ENCODE measurements at places on chromosomes 6 and 20. TPM values are rescaled to one million over a fixed set of nuclear protein-coding genes. Genes with fewer than 3 reads are reported as not detected.

The STXBP5 gene
- total RNA-seq = 17.1 TPM

The CEP85L gene
- 10.2 TPM for total RNA-seq

The KHDC1 gene
- total RNA-seq = 7.1 TPM

The FHL5 gene
- not detected for total RNA-seq

The LY6G5C gene
- total RNA-seq = 2.0 TPM

The BCAS1 gene
- total RNA-seq = not detected

The PPIL6 gene
- 2.7 TPM for total RNA-seq

The NTSR1 gene
- 0.09 TPM for total RNA-seq

The SAMD3 gene
- total RNA-seq = 45.5 TPM

The PDYN gene
- 0.65 TPM for total RNA-seq

The ALDH5A1 gene
- total RNA-seq = 9.6 TPM

The C20orf141 gene
- total RNA-seq = not detected

The COL19A1 gene
- total RNA-seq = 0.19 TPM

The PRND gene
- total RNA-seq = 1.8 TPM

The DEFB116 gene
- not detected for total RNA-seq

The FRMD1 gene
- total RNA-seq = not detected

The NKX2-4 gene
- total RNA-seq = not detected

The C20orf96 gene
- total RNA-seq = 19.8 TPM

The SSTR4 gene
- 0.40 TPM for total RNA-seq

The EPHA7 gene
- total RNA-seq = 3.3 TPM

The LGSN gene
- total RNA-seq = not detected

The HLA-DPB1 gene
- total RNA-seq = 19.8 TPM

The FOXQ1 gene
- total RNA-seq = 41.3 TPM

The OPRL1 gene
- 4.1 TPM for total RNA-seq

The SPEF1 gene
- total RNA-seq = 0.44 TPM

The PPP1R11 gene
- total RNA-seq = 35.2 TPM

The ULBP1 gene
- total RNA-seq = 0.55 TPM

The RAMACL gene
- 0.59 TPM for total RNA-seq

The GPLD1 gene
- 5.2 TPM for total RNA-seq

Data from endodermal cell (in vitro differentiated cells).